ENCODE measurements at places on chromosomes 7 and 10. TPM values are rescaled to one million over a fixed set of nuclear protein-coding genes. Genes with fewer than 3 reads are reported as not detected.

- H3K4me1 ChIP-seq, result peaks cover 9% of the 10 kb centered on the region
- no peak for DNase-seq
- peaks cover 8% of the 10 kb centered on the region for H3K27me3 ChIP-seq
- no peak overlapping the region for H3K4me3 ChIP-seq
- no peak overlapping the region for H3K27ac ChIP-seq
Measured at GRCh38 chr7:130673066-130673465, 4.5 kb upstream of the COPG2 start.

ANKIB1 gene
- 37.0 TPM for total RNA-seq

- no peaks in the 10 kb centered on the region for H3K36me3 ChIP-seq
- DNase-seq, result no peak
- H3K27ac ChIP-seq, result no peak overlapping the region
- peaks cover 5% of the 10 kb centered on the region for H3K27me3 ChIP-seq
- no peaks in the 10 kb centered on the region for H3K4me1 ChIP-seq
Measured at GRCh38 chr7:112067632-112068540, 138.3 kb downstream of the DOCK4 start.

- H3K27me3 ChIP-seq, result no peaks in the 10 kb centered on the region
- no peak for DNase-seq
- H3K36me3 ChIP-seq, result peaks cover 88% of the 10 kb centered on the region
- no peak overlapping the region for H3K27ac ChIP-seq
- peaks cover 93% of the 10 kb centered on the region for H3K4me1 ChIP-seq
Measured at GRCh38 chr10:11177381-11177780, 159.7 kb downstream of the CELF2 start.

- no peak for DNase-seq
- H3K27me3 ChIP-seq, result no peaks in the 10 kb centered on the region
- no peak overlapping the region for H3K4me3 ChIP-seq
Measured at GRCh38 chr10:24153031-24153430, 55.9 kb upstream of the KIAA1217 start.

Measured in activated CD4-positive, alpha-beta T cell treated with anti-CD3 and anti-CD28 coated beads for 36 hours (primary cell).